ENCODE measurements at places on chromosomes 6 and 20.
A peak's percentile ranks its signal among the peaks of the same experiment; 100 is the strongest.

- peak; percentile 96 for DNase-seq
Measured at GRCh38 chr6:161038229-161039031, 46.9 kb downstream of the MAP3K4 start.

GRCh38 chr20:21031666-21032065 is 74.5 kb downstream of the LINC00237 start:
- DNase-seq, result no peak

DNA sequence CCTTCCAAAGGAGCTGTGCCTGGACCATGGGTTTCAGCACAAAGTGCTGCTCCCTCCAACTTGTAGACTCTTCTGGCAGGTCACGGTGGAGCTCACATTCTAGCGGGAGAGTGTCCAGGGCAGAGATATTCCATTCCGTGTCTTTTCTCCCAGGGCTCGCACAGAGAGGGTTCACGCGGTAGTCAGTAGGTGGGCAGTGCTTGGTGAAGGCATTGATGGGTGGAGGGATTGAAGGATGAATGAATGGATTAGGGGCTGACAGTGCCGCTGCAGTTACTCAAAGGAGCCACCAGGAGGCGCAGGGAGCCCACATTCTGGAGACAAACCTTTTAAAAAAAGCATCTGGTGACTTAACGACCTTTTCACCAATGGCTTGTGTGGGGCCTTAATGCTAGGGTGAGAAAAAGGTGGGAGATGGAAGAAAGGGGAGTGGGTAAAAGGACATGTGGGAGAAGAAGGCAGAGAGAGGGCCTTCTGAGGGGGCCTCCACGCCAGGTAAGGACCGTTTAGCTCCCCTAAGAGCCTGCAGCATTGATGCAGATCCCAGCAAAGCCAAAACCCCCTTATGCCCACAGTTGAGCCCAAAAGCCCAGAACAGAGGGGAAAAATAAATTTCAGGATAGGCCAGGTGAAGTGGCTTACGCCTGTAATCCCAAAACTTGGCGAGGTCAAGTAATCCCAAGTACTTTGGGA is 17.5 kb upstream of the FAM110A start:
- peak; percentile 41 for DNase-seq

DNA sequence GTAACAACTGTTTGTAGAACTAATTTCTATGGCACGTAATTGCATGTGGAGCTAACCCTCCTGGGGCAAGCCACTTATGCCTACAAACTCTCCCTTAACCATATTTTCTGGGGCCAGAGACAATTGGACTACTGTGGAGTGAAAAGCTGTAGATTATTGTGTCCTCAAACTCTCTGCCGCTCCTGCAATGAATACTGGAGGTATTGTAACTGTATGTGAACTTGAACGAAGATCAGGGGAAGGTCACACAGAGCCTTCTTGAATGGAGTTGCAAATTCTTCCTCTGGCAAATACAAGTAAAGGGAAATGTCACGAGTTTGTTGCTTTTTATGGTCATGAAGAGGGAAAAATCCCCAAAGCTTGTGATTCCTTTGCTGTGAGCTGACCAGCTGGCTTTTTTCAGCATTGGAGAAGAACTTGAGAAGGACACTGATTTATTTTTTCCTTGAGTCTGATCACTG is 18.2 kb downstream of the AKAP12 start:
- DNase-seq, result peak; percentile 35

- DNase-seq, result peak; percentile 69
Measured at GRCh38 chr6:135985471-135985870, 134.0 kb downstream of the PDE7B start.

DNA sequence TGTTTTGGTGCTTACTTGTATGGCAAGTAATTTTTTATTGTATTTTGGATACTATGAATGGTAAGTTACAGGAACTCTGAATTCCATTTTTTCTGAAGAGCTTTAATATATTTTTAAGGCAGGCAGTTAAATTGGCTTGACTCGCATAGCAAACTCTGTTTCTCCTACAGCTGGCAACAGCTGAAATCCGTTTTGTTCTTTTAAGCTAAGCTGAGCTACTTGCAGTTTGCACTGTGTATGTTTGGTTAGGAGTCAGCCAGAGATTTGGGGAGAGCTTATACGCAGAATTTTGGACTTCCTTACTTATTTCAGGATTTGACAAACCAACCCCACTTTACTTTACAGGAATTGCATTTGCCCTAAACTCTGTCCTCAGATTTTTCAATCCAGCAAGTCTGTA is 179.1 kb downstream of the COL19A1 start:
- no peak for DNase-seq

GRCh38 chr6:24448828-24449525 is 40.4 kb downstream of the GPLD1 start:
- DNase-seq, result no peak

GRCh38 chr6:108159981-108160380 is 5.8 kb upstream of the NR2E1 start:
- DNase-seq, result no peak

DNA sequence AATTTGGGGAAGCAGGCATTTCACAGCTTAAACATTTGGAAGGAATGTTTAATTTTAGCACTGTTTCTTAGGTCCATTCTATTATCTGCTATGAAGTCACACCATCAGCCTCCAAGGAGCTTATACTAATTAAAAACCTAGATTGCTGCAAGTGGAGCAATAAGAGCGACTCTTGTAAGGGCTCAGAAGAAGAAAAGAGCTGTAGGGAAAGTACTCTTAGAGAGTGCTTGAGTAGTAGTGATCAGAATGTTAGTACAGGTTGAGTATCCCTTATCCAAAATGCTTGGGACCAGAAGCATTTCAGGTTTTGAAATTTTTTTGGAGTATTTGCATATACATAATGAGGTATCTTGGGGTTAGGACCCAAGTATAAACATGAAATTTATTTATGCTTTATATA is 285.3 kb downstream of the UBE3D start:
- DNase-seq, result no peak

- no peak for DNase-seq
Measured at GRCh38 chr6:42375007-42375635, 76.6 kb downstream of the TRERF1 start.

DNA sequence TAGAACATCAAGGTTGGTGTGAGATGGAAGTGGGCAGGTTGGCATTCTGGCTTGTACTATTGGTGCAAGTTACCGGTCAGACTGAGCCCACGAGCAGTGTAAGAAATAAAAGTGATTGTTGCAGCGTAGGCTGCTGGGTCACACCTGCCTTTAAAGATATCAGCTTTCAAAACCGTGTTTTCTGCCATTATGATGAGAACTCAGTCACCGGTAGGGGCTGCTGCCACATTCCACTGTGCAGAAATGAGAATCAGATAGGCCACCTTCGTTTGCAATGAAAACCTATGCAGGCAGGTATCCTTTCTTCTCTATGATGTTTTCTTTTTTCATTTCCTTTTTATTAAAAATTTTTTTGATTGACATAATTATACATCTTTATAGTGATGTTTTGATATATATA is 168.5 kb downstream of the MYLK4 start:
- DNase-seq, result no peak

DNA sequence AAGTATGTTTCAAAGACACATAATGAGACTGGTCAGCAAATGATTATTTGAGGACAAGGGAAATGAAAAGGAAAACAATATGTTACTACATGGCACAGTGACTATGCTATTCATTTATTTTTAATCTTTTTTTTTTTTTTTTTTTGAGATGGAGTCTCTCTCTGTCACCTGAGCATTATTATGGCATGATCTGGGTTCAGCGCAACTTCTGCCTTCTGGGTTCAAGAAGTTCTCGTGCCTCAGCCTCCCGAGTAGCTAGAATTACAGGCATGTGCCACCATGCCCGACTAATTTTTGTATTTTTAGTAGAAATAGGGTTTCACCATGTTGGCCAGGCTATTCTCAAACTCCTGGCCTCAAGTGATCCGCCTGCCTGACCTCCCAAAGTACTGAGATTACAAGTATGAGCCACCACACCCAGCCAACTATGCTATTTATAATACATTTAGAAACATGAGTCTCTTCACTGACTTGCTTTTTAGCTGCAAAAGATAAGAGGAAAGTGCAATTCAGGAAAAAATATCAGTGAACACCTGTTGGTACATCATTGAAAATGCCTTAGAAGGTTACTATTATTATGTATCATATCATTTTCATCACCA is 3.4 kb downstream of the CALHM4 start:
- DNase-seq, result no peak

DNA sequence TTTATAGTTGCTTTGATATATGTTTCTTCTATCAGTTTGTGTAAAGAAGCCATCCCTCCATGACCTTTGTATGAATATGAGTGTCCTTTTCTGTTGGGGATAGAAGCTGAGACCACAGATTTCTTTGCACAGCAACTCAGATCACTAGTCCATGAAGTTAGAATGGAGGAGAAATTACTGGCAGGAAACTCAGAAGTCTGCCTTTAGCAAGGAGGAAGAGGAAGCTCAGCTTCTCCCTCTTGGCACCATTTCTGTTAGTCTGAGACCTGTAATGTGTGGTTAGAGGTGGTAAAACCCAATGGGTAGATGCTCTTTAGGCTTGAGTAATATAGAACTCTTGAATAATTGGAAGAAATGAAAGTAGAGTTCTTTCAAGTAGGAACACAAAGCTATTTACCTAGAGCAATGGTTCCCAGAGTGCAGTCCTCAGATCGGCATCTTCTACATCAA is 995.3 kb upstream of the FLRT3 start:
- DNase-seq, result no peak

DNA sequence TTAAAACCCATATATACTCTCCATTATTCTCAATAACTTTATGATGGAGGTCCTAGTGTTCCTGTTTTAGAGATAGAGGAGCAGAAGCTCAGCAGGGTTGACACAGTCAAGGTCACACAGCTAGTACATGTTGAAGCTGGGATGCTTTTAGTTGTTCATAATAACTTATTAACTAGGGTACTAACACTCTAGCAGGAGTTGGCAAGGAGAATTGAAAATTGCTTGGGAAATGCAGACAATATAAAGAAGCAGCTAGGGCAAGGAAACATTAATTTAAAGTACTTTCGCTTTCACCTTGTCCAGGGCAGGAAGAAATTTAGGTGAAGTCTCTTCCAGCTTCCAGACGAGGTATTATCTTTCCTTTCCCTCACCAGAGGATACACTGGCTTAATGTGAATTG is 133.7 kb downstream of the RCAN2 start:
- DNase-seq, result no peak

- DNase-seq, result no peak
Measured at GRCh38 chr6:18245642-18246041, 18.7 kb downstream of the DEK start.

- DNase-seq, result no peak
Measured at GRCh38 chr6:158338311-158339112, 26.2 kb downstream of the TULP4 start.

- no peak for DNase-seq
Measured at GRCh38 chr6:110674096-110674495, 141.2 kb downstream of the CDK19 start.

- no peak for DNase-seq
Measured at GRCh38 chr6:90179190-90180169, 117.2 kb downstream of the BACH2 start.

- DNase-seq, result no peak
Measured at GRCh38 chr6:7646394-7646793, 56.4 kb downstream of the SNRNP48 start.

DNA sequence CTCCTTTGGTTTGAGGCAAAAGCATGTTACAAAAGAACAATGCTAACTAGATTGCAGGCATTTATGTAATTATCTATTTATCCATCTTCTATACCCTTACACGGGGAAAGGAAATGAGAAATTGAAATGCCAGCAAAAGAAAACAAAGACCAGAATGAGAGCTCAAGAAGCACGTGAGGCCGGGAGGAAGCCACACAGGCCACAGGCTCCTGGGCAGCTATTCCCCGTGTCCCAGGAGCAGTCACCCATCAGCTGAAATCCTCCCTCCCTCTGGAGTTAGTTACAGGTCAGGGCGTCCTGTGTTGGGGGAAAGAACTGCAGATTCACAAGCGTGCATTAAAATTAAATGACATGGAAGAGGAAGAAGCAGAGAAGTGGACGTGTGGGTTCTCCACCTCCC is 64.7 kb upstream of the RPS6KA2 start:
- DNase-seq, result no peak

- DNase-seq, result no peak
Measured at GRCh38 chr6:149446791-149447376, 37.9 kb downstream of the ZC3H12D start.

GRCh38 chr6:80004173-80005072 is at the start of gene TTK:
Gene TTK, plus strand, starts transcription at chr6:80004649. Its CDS starts 1,195 bp downstream, at chr6:80005844.
- peak; percentile 96 for DNase-seq

DNA sequence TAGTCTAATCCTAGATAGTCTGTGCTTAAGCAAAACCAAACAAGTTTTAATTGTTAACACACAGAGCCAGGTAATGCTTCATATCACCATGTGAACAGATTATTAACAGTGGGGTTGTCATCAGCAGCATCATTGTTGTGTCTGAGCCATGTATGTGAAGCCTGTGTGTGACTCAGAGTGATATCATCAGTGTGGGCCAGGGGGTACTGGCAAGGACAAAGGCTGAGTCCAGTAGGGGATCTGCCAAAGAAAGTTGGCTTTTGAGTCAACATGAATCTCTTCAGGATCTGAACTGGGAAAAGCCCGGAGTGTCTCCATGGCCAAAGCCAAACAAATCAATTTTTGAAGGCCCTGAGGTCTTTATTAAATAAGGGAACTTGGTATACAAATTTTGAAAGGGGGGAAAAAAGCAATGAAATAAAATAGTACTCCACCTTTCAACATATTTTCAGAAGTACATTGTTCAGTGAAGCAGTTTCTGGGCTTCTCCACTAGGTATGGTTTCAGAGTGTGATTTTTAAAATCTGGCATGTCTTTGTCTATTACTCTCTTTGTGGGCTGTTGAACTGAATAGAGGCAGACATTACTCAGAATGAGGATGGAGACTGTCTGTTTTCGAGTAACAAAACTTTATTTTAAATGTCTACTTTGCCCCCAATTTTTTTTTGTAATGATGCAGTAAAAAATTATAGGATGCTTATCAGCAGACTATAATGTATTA is 444.2 kb upstream of the JAG1 start:
- peak; percentile 84 for DNase-seq

DNA sequence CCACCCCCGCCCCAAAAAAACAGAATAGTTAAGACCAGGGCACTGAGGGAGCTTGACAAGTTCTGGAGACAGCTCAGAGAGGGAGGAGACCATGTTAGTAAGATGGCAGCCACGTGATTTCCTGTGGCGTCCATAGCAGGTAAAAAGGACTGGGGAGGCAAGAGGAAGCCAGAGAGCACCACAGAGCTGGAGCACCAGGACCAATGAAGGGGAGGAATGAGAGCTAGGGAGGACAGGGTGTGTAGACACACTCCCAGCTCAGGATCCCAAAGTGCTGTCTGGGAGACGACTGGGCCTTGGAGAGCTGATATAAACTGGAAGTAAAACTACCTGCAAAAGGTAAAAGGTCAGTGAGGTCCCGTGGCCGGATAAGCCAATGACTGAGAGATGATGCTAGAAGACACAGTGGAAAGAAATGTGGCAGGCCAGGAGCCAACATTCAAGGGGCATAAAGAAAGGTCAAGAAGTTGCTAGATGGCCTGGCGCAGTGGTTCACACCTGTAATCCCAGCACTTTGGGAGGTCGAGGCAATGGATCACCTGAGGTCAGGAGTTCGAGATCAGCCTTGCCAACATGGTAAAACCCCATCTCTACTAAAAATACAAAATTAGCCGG is 39.0 kb downstream of the SLC23A2 start:
- no peak for DNase-seq

- DNase-seq, result no peak
Measured at GRCh38 chr6:125432963-125433362, 131.2 kb upstream of the HDDC2 start.

- no peak for DNase-seq
Measured at GRCh38 chr20:47973519-47974233, 188.4 kb upstream of the SULF2 start.

Data from fibroblast of skin of abdomen (primary cell).